ENCODE measurements at places on chromosomes 1 and 21.
A peak's percentile ranks its signal among the peaks of the same experiment; 100 is the strongest.

DNA sequence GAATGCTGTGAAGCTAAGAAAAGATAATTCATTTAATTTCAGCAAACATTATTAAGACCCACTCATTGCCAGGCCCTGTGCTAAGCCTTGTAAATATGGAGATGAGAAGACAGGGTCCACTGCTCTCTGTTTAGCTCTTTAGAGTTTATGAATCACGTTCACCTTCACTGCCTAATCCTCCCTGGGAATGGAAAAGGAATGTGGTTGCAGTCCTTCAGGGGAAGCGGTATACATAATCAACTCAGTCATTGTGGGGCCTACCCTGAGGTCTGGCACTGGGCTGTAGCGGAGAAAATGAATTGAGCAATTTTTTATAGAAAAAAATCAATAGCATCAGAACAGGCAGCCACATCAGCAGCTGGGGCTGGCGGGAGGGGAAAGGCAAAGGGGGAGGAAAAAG is 412.1 kb upstream of the NFIA start:
- no peak for DNase-seq

- no peak for DNase-seq
These were observed 9.0 kb downstream of the CLDN19 start for GRCh38 chr1:42730988-42731387.

GRCh38 chr1:39977202-39977601 is 22.3 kb downstream of the MFSD2A start:
- DNase-seq, result no peak

DNA sequence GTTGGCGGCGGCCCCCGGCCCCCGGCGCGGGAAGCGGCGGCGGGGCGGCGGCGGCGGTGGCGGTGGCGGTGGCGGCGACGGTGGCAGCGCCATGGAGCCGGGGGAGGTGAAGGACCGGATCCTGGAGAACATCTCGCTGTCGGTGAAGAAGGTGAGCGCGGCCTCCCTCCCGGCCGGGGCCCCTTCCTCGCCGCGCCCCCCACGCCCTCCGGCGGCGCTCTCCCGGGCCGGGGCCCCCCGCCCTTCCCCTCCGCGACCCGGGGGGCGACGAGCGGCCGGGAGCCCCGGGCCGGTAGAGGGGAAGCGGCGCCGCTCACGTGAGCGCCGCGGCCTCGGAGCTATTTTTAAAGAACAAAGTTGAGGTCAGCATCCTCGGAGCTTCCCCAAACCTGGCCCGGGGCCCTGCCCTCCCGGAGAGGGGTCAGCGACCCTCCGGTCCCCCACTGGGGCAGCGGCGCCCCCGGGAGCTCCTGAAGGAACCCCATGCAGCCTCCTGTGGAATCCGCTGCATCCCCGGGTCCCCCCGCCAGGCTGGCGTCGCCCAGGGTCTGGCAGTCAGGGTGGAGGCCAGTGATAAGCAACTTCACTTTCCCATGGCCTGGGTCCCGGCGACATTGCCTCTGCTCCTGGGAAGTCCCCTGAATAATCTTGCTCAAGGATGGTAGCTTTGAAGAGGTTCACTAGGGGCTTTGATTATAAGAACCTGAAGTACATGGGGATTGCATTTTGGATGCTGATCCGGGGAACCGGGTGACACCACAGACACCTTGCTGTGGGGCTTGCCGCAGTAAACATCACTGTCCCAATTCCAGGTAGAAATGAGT is 560 bp downstream of the PLEKHM2 start:
- no peak for DNase-seq

DNA sequence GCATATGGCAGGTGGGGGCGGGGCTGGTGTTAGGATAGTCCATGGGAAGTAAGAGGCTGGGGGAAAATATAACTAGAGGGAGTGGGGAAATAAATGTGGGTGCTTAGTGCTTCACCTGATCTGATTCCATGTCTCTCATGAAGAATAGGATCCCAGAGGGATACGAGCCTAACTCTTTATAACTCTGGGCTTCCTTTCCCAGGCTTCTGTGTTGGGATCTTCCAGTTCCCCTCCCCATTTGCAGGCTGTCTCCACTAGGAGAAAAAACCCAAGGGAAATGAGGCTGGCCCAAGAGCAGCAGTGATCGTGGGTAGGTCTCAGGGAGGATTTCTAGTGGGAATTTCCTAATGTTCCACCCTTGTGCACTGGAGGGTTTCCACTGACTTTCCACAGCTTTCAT is 1.6 kb downstream of the KCNJ9 start:
- no peak for DNase-seq

DNA sequence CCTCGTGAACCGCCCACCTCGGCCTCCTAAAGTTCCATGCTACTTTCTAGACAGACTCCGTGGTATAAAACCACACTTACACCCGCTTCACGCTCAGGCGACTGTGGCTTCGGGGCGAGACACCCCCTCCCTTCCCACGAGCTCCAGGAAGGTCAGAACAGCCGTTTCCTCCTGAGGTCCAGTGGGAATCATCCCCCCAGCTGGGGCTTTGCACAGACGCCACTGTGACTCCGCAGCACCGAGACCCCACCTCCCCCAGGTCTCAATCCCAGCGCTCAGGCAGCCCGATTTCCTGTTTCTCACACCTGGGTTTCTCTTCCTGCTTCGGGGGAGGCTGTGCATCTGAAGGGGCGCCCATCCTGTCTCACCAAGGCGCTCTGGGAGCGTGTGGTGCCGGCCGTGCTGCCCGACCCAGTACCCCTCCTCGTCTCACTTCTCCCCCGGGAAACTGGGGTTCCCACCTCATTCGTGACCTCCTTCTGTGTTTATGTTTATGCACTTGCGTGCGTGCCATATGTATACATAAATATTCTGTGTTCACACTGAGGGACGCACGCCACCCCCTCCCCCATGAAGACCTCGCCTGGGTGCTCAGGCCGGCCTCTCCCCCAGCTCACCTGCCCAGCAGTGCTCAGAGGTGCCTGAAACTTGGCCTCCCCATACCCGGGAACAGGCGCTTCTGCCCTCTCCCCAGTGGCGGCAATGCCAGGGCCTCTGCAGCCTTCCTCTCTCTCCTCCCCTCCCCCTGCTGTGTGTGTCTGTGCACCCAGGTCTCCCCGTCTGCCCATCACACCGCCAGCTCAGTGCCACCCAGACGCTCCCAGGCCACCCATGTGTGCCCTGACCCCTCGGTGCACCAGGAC is 14.6 kb downstream of the SLC35E2B start:
- peak; percentile 33 for DNase-seq

GRCh38 chr1:153698923-153699714 is 20.6 kb downstream of the NPR1 start:
- DNase-seq, result no peak

GRCh38 chr1:18991585-18991984 is 35.1 kb upstream of the IFFO2 start:
- no peak for DNase-seq

- DNase-seq, result peak; percentile 65
These were observed 4.4 kb upstream of the KCNC4 start for GRCh38 chr1:110205591-110206155.

DNA sequence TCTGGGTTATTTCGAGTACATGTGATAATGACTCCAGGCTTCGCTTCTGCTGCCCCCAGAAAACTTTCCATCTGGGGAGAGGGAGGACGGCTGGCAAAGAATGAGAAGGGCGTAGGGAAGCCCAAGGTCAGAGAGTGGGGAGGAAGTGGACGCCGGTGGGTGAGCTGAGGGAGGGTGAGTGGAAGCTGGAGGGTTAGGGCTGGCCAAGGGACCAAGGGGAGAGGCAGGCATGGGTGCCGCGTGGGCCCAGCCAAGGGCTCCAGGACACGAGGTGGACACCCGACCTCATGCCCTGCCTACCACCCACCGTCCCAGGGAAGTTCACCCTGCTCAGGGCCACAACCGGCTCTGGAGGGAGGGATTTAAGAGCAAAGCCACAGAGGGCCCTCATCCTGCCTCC is 75.8 kb downstream of the CASZ1 start:
- DNase-seq, result no peak

DNA sequence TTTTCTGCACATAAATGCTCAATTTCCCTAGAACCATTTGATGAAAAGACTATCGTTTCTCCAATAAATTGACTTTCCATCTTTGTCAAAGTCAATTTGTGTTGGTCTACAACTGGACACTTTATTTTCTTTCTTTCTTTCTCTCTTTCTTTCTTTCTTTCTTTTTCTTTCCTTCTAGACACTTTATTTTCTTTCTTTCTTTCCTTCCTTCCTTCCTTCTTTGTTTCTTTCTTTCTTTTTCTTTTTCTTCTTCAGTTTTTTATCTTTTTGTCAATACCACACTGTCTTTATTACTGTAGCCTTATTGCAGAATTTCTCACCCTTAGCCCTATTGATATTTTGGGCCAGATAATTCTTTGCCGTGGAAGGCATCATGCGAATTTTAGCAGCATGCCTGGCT is 73.5 kb downstream of the FASLG start:
- DNase-seq, result no peak

GRCh38 chr1:2476061-2476999 is at the start of gene PLCH2:
Gene PLCH2, plus strand, starts transcription at chr1:2476289. Its CDS starts 300 bp downstream, at chr1:2476589.
- DNase-seq, result no peak

DNA sequence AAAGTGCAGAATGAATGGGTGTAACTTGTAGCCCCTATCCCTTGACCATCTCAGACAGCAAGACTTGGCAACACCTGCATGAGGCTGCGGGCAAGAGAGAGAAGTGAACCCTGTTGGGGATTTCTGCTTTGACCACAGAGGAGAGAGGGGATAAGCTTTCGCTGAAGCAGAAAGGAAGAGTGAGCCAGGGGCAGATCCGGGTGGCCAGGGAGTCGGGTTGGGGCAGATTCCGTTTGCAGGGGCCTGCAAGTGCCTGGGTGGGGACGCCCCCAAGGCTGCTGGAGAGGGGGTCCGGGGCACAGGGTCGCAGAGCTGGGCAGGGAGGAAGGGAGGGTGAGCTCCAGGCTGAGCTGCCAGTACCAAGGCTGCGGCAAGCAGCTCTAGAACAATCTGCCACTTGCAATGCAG is 25.3 kb upstream of the PIK3CD start:
- no peak for DNase-seq

DNA sequence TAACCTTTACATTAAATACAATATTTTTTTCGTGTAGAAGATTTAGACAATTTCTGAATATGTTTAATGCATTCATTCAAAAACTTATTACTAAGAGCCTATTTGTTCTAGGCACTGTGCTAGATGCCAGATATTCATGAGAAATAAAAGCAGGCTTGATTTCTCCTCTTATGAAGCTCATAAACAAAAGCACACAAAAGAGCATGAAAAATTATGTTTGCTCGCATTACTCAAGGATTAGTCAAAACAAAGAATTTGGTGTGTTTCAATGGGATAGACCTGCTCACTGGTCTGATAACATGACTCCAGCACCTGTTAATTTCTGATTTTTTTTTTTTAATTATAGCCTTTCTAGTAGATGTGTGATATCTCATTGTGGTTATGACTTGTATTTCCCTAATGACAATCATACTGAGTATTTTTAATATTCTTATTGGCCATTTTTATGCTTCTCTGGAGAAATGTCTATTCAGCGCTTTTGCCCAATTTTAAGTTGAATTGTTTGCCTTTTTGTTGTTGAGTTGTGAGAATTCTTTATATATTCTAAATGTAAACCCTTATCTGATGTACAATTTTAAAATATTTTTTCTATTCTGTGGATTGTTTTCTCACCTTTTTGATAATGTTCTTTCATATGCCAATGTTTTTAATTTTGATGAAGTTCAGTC is 382.3 kb upstream of the ADGRL4 start:
- DNase-seq, result no peak

DNA sequence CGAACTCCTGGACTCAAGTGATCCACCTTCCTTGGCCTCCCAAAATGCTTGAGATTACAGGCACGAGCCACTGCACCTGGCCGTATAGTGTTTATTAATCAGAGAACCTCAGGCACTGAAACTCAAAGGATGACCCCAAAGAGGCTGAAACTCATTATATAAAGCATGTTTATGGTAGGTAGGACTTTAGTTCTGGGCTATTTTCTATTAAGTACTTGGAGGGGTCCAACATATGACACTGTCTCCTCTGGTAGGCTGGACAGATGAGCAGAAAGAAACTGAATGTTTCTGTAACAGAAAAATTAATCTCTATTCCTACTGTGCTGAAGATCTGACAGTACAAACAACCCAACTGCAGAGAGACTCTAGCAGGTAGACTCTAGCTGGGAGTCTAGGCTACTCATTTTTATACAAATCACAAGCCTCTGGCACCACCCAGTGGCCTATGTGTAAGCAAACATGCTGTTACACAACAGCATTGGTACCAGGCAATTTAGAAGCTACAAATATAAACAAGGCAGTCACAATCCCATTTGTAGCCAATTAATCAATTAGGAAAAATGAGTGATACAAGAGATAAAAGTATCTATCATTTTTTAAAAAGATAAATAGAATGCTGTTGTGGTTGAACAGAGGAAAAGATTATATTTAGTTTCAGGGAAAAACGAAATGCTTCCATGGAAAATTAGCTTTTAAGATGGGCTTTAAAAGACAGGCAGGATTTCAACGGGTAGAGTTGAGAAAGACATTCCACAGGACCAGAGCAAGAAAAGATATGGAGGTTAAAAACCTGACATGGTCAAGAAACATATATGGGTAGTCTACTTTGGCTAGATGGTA is 10.4 kb downstream of the DCAF8 start:
- peak; percentile 75 for DNase-seq

DNA sequence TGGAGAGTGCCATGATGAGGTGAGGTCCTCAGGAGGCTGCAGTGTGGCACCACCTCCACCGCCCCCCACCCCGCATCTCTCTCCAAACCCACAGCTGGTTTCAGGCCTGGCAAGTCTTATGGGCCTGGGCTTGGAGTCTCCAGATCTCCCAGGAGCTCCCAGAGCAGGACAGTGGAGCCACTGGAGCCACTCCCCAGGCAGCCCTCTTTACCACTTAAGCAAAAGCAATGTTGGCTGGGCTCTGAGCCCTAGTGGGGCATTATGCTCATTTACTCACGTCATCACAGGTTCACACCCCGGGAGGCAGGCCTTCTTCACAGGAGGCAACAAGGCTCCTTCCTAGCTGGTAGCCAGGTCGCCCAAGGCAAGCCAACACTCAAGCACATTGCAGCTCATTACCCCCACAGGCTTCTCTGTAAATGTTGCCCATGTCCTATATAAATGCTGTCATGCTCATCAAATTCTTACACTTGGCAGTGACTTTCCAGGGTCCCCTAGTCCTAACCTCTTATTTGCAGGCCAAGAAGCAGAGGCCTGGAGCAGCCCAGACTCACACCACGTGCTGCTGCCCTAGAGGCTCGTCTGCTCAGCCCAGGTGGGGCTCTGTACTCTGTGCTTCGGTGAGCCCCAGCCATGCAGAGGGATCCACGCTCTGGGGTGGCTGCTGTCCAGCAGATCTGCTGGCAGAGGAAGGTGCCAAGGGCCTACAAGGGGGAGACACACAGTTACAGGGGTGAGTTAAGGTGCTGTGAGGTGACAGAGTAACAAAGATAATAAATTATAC is 459.3 kb downstream of the MATN1 start:
- no peak for DNase-seq

- peak; percentile 50 for DNase-seq
These were observed 10.0 kb downstream of the FAM163A start for GRCh38 chr1:179753061-179753460.

- DNase-seq, result no peak
These were observed 23.2 kb upstream of the CLDN17 start for GRCh38 chr21:30189773-30190172.

DNA sequence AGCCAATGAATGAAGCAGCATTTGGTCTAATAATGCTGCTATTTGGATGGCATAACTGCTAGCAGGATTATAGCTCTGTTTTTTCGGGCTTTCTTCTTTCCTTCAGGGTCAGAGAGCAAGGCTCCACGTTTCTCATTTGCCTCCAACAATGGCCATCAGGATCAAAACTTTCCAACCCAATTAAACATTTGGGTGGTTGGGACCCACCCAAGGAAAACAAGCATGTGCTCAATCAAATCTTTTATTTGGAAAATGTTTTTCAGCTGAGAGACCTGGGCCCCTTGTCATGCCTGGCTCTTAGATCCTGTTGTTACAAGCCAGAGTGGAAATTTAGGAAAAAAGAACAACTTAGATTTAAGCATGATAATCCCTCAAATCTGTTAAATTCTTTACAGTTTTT is 373.1 kb upstream of the USP24 start:
- no peak for DNase-seq
